ENCODE measurements at places on chromosomes 6 and 20.

DNA sequence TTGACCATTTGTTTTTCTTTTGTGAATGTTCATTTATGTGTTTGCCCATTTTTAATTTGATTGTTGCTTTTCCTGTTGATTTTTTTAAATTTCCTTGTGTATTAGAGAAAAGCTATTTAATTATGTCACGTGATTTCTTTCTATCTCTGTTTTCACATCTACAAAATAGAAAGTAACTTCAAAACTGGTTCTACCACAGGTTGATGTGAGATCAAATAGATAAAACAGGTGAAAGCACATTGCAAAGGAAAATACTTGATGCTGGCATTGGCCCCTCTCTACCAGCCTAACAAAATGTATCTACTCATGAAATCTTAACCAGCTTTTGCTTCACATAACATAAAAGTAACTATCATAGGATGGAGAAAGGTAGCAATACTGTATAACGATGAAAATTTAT is 129.2 kb downstream of the TMEM242 start:
- DNase-seq: no peak

- peak; percentile 21 for DNase-seq
Observed at GRCh38 chr6:50816115-50816675, 2.5 kb upstream of the TFAP2B start.

GRCh38 chr6:90338409-90338808 is 41.8 kb upstream of the BACH2 start:
- DNase-seq: no peak

DNA sequence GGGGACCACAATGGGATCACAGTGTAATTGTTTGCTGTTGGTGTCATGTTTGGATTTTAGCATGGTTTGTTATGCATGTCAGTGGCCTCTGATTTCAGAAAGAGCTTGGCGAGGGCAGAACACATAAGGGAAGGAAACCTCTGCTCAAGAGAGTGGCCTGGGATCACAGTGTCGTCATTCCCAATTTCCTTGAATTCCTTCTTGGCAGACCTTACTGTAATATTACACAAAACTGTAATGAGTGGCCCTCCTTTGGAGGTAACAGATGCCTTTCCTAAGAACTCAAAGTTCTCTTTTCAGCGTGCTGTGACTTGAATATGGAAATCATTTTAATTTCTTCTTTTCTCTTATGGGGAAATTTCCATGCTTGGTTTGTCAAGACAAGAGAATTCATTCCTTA is 46.9 kb downstream of the JAG1 start:
- no peak for DNase-seq

- DNase-seq: no peak
Observed at GRCh38 chr20:10637563-10637962, 36.2 kb downstream of the JAG1 start.

- no peak for DNase-seq
Observed at GRCh38 chr20:35606127-35606526, 9.5 kb upstream of the SPAG4 start.

DNA sequence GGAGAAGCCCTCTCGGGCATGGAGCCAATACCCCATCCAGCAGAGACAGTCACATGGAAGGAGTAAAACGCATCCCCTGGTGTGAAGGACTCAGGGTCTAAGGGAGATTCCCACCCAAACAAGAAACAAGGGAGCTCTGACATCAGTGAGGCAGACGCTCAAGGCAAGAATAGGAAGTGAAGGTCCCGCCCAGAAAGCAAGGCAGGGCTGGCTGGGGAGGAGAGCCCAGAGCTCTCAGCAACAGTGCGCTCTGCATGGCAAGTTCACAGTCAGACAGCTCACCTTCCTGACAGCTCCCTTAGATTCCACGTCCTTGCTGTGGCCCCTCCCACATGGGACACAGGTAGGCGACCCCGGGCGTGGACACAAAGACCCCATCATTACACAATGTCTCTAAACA is 85.6 kb downstream of the TTLL2 start:
- DNase-seq: no peak

GRCh38 chr6:39530201-39530759 is 194.9 kb downstream of the KIF6 start:
- peak; percentile 10 for DNase-seq

DNA sequence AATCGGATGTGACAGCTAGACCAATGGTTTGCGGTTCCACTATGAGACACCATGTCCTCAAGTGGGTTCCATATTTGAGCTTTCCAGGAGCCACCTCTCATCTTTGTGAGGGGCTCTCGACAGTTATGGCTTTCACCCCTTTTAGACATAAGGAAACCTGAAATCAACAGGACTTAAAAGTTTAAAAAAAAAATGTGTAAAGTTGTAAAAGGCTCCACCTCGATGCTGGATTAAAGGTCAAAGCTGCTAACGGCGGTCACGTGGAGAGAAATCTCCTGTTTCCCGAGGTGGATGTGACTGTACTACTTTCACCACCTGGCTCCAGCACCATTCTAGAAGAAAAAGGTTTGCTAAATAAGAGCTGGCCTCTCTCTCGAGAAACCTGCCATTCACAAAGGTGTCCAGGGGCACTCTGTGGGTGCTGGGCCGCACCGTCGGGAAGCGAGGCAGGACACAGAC is 542 bp downstream of the ATP5F1E start:
- no peak for DNase-seq

- no peak for DNase-seq
Observed at GRCh38 chr6:111980143-111980542, 73.8 kb upstream of the CCN6 start.

DNA sequence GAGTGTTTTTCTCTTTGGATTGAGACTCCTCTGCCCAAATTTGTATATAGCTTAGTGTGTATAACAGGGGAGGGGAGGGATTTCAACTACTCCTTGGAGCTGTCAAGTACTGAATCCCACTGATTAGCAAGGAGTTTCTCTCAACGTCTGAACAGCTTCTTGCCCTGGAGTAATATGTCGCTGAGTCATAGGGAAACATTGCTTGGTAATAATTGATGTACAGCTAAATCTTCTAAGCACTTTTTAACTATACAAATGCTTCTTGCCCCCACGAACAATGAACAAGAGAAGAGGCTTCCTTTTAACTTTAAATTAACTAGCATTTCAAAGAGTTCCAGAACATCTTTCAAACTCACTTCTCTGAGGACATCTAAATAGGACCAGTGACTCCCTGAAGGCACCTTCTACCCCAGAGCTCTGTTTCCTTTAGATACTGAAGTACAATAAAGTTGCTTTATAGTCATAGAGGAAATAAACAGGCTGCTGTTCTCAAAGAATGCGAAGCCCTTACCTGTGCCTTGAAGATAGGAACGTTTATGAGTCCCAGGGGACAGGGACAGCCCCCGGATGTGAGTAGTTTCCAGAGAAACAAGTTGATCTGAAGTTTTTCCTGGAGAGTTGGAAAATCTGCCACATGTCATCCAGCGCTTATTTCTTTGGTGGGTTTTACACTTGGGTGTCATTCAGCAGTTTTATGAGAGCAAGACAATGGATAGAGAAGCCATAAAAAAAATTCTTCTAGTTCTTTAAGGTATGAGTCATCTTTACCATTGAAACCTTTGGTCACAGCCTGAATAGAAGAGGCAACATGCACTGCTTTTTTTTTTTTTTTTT is 462.5 kb upstream of the BTBD3 start:
- peak; percentile 95 for DNase-seq

DNA sequence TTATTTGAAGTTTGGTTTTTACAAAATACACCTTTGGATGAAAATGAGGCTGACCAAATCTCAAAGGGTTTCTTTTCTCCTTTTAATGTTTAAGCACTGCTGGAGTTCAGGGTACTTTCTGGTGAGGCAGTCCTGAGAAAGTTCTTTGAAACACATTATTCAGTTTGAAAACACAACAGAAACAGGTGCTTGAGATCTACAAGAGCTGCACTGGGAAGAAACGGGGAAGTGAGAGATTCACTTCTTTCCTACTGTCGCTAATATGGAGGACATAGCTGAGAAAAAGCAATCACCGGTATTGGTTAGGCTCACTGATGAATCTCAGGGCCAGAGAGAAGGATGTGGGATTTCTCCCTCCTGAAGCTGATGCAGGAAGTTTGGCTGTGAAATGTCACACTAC is 22.9 kb upstream of the TMEM170B start:
- DNase-seq: no peak

DNA sequence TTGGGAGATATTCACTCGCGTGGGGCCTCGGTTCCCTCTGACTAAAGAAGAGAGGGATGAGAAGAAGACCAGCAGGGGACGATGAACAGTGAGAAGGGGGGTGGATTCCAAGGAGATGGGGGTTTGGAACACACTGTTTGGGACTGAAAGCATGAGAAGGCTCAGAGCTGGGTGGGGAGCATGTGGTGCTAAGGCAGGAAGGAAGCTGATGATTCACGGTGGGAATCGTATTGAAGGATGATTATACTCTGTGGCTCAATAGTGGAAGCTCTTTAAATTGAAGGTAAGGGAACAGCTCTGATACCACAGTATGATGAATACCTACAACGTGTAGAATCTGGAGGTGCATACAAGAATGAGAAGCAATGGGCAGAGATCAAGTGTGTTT is 117.5 kb upstream of the KCNK16 start:
- DNase-seq: no peak

DNA sequence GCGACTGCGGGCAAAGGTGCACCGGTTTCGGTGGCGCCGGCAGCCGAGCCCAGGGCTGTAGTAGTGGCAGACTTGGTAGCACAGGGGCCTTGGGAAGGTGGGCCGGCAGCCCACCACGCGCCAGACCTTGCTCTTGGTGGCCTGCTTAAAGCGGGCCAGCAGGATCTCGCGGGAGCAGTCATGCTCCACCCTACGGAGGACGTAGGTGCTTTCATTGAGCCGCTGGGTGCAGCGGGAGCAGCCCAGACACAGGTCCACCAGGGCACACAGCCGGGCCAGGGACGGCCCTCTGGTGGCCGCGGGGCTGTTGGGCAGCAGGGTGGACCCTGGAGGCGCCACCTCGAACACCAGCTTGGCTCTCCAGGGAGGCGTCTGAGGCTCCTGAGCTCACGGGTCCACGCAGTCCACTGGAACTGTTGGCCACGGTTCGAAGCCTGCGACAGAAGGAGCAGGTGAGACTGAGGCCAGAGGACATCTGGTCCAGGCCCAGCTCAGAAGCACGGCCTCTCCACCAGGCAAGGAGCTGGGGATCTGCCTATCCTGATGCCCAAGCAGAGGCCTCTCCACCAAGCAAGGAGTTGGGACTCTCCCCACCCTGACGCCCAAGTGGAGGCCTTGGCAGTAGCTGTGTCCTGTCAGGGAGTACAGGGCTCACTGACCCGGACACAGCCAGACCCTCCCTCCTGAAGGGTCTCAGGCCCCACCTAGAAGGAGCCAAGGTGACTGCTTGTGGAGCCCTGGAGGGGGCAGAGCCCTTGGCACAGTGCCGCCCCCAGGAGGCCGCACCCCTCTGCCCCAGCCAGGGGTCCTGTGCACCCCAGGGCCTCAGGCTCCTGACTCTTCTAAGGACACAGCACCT is 1.0 kb downstream of the HELZ2 start:
- DNase-seq: no peak

DNA sequence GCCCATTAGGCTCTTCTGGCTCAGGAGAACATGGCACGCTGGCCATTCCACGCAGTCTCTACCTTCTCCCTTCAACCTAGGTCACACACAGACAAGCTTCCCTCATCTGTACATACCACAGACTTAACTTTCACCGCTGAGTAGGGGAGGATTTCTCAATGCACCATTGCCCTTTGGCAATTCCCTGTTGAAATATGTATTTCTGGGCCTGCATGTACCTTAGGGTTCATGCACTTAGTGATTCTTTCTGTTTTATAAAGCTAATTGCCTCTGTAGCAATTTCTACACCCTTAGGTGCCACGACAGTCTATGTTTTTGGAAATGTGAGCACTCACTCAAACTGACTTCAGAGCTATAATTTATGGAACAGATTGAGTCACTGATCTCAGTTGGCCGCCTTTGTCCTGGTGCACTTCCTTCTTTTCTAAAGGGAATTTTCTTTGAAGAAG is 253.8 kb upstream of the PRDM1 start:
- no peak for DNase-seq

DNA sequence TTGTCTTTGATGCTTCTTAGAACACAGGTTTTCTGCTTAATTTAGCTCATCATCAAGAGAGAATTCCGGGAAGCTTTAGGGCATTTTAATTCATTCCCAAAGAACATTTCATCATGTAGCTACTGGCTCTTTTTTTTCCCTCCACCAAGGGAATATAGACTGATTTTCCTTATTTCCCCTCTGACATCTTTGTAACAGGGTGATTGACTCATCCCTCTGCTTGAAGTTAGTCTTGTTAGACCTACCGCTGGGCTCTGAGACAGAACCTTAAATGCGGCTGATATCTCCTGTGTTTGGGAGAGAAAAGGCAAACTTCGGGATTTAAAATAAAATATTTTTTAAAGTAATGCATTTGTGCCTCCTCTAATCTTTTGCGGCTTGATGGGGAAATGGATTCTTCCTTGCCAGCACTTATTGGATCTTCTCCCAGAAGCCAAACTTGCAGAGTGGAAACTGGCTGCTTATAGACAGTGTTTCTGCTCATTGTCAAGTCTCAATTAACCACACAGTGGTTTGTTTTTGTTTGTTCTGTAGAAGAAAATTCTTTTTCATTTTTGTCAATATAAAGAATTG is 272.7 kb upstream of the PLCB4 start:
- no peak for DNase-seq

DNA sequence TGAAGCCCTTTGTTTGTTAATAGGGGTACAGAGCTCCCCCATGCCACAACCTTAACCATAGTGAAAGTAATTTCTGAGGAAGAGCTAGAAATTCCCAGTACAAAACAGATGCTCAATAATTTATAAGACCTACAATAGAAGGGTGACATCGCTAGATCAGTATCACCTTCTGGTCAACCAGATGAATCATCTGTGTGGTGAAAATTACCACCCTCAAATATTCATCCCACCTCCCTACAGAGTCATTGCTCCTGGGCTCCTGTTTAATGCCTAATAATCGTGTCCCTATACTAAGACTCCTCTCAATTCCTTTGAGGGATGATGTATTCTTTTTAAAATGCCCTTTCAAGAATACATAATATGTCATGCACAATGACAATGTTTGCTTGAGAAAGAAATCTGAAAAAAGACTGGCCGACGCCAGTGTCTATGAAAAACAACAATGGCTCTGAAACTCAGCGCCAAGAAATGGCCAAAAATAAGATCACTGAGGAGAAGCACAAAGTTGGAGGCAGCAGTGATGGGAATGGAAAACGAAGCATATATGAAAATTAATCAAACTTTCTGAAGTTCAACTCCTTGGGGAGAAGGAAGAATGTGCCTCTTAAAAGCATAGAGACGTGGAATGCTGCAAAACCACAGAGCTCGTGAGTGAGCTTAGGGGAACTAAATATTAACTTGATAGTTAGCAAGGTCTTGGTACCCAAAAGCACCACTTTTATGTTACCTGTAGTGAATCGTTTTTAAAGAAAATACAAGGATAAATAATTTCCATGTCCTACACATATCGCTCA is 11.0 kb upstream of the ADGRF5 start:
- DNase-seq: peak; percentile 12
